GF-D8 (cell line): ENCODE measurements at places on chromosomes 7 and 10.

DNA sequence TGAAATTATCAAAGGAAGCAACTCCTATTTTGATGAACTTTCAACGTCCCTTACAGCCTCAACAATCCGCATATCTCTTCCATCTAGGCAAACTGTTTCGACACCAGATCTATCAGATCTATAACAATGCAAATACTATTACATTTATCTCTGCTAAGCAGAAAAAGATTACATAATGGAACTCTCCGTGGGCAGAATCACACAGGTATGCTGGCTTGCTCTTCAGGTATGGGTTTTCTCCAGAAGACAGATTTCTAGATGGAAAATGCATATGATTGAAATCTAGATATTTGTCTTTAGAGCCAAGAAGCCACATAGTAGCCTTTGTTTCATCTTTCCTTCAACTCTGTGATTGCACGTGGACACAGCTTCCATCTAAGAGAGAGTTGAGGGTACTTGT is 38.6 kb downstream of the ADAM12 start:
- no peak for DNase-seq

- DNase-seq: no peak
Measured at GRCh38 chr10:71289421-71290130, 29.5 kb upstream of the SLC29A3 start.

DNA sequence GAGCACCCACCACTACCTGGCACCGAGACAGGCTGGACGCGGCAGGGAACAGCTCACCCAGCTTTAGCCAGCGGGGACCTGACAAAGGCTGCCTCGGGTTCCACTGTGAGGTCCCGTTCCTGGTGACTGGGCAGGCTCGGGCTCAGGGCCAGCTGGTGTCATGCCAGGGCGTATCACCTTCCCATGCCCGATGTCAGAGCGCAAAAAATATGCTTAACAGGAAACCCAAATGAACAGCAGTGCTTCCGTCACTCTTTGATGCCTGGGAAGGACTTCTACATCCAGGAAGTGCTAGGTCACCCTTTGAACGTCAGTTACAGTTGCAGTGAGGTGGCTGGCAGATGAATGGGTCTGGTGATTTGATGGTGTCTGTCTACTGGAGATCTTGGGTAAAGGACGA is 106.0 kb downstream of the ADARB2 start:
- DNase-seq: no peak

GRCh38 chr7:50274361-50274760 is 30.2 kb upstream of the IKZF1 start:
- no peak for DNase-seq

DNA sequence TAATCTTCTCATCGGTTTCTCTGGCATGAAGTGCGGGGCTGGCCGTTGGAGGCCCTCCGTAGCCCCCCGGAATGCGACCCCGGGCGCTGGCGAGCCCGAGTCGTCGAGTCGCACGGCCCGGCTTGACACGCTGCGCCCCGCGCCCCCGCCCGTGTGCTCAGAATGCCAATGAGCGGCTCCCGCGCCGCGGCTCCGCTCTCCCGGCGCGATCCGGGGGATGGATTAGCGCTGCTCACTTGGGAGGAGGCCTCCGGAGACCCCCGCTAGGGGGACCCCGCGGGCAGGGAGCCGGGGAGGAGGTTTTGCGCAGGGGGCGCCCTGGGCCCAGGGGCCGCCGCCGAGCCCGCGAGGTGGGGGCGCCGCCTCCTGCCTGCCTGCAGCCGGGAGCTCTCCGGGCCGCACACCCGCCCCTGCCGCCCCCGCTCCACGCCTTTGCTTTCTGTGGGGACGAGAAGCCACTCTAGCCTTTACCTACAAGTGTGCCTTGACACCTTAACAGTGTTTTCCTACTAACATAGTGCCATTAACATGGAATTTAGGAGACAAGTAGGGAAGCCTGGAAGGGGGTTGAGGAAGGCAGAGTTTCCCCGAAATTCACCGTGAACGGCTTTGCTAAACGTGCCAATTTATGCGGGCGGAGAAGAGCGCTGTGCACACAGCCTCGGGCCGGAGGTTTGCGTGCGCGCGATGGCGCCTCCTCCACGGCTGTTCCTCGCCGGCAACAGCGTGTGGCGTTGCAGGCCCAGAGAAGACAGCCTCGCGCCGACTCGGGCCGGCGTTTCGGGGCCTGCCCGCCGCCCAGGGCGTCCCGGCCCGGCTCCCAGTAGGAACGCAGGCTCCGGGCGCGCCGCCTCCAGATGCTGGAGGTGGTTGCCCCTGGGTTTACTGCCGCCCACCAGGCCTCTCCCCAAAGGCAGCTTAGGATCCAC is 7.1 kb downstream of the SHH start:
- peak; percentile 54 for DNase-seq

GRCh38 chr7:44979481-44980392 is 922 bp upstream of the MYO1G start:
- DNase-seq: no peak

DNA sequence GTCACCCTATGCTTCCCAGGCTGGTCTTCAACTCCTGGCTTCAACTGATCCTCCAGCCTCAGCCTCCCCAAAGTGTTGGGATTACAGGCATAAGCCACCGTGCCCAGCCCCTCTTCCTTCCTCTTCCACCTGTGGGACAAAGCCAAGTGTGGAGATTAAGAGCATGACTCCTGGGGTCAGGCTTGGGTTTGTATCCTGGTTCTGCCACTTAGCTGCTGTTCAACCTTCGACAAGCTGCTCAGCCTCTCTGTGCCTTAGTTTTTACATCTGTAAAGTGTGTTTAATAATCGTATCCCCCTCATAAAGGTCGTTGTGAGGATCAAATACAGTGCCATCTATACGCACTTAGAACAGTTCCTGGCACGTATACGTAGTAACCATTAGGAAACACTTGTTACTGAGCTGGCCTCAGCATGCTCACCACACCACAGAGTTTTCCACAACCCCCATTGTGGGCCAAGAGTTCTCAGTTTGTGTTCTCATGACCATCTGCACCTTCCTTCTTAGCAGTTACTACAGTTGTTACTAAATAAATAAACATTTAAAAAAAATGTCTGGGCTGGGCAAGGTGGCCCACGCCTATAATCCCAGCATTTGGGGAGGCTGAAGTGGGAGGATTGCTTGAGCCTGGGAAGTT is 140.5 kb upstream of the BTBD16 start:
- no peak for DNase-seq

DNA sequence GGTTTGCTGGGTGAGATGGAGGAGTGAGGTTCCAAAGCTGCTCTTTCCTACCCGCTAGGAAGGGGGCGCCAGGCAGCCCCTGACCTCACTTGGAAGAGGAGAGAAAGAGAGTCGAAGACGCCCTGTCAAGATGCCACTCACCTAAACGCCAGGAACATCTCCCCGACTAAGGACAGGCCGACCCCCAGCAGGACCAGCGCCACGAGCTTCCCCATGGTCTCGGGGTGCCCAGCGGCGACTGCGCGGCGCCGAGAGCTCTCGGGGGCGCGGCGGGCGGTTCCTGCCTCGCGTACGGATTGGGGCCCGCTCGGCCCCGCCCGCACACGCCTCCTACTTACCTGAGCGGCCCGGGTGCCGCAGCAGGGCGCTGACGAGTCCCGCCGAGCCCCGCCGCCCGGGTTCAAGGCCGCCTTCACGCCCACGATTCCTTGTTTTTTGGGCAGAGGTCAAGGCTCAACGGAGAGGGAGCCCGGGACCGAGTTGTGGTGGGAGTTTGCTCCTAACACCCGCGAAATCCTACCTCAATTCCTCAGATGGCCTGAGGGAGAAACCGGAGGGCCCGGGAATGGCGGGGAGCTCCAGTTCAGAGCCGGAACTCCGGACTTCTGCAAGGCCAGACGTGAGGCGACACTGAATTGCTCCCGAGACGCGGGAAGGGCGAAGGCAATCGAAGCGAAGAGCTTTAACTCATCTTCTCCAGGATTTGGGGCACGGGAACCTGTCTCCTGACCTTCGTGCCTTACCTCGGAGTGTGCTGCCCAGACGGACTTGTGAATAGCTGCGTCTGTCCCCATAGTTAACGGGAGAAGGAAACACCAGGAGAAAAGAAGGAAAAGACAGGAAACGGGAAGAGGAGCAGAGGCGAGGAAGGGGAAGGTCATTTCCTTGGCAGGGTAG is at the start of gene PON3:
Gene PON3 (minus strand): TSS at position 240 of the 897 bp plus-strand sequence. CDS start 25 bp downstream, at position 215.
- no peak for DNase-seq

GRCh38 chr7:137342265-137342664 is 1.3 kb downstream of the PTN start:
- no peak for DNase-seq

DNA sequence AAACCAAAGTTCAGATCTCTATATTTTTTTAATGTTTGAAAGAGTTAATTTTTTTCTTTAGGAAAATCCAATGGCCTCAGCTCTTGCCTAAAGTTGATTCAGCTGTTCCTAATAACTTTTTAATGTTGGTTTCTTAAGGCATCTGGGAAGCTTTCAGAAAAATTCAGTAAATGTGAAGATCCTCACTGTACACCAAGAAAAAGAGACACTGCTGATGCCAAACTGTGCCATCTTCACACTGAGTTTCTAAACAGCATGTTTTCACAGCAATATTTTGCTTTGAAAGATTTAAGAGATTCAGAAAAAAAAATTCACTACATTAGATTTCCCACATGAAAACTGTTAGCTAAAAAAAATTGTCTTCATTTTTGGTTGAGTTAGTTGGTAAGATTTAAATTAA is 249.4 kb downstream of the NEBL start:
- no peak for DNase-seq

GRCh38 chr10:78813998-78814399 is 254.8 kb upstream of the ZMIZ1 start:
- DNase-seq: no peak

DNA sequence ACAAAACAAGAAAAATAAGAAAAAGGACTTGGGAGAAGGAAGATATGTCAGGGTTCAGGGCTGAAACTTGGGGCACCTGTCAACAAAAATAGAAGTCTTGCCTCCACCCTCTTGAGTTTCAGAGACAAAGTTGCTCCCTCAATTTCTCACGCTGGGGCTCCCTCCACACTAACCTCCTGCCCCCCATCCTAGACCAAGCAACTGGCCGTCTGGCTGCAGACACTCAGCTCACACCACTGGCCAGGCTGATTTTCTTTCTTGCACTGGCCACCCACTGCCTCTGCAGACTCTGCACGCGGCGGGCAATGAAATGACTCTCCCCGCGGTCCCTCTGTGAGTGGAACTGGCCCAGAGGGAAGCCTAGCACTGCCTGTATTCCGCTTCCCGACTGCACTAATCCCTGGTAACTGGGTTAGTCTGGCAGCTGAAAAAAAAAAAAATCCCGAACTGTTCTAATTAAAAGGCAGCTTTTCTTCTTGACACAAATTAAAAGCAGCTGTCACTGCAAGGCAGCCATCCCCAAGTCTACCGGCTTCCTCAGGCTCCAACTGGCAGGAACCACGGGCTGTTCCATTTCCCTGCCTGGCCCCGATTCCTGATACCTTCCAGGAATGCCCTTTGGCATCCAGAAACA is 83.5 kb downstream of the SPDYE5 start:
- no peak for DNase-seq
